Right ventricle myocardium inferior (tissue), 1 donor: ENCODE measurements at places on chromosomes 3 and 15. TPM values are rescaled to one million over a fixed set of nuclear protein-coding genes. Genes with fewer than 3 reads are reported as not detected.

GOLGA8M gene
- total RNA-seq, result 2.6 TPM

GRCh38 chr15:98731712-98732450, 83.5 kb downstream of the IGF1R start:
- DNase-seq, result no peak

DNA sequence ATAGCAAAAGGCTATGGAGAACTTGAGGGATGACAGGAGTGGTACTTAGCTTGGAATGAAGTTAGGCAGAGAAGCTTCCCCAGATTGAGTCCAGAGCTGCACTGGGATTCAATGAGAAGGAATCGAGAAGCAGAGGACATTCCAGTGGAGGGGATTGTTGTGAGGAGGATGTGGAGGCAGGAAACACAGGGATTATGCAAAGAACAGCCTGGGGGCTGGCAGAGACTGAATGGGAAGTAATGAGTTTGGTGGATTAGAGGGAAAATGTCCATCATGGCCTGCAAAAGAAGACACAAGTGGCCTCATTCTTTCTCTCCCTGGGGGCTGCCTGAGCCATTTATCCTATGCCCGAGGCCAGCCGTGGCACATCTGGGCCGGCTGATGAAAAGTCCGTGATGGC, 20.5 kb upstream of the SCN10A start:
- DNase-seq, result no peak

- DNase-seq, result no peak
These were observed 113.6 kb downstream of the POLR2M start for GRCh38 chr15:57820119-57820518.
